ENCODE measurements at places on chromosomes 7 and 10. TPM values are rescaled to one million over a fixed set of nuclear protein-coding genes. Genes with fewer than 3 reads are reported as not detected.
A peak's percentile ranks its signal among the peaks of the same experiment; 100 is the strongest.

The FAM3C gene
- 103 TPM for total RNA-seq

The LRRC17 gene
- total RNA-seq: not detected

The ZNF722 gene
- total RNA-seq: not detected

The DRGX gene
- not detected for total RNA-seq

The ITGB8 gene
- not detected for total RNA-seq

The RNF133 gene
- total RNA-seq: not detected

The UBE2D4 gene
- 15.3 TPM for total RNA-seq

The TRPV5 gene
- not detected for total RNA-seq

The SFRP5 gene
- not detected for total RNA-seq

The AOAH gene
- 12.3 TPM for total RNA-seq

DNA sequence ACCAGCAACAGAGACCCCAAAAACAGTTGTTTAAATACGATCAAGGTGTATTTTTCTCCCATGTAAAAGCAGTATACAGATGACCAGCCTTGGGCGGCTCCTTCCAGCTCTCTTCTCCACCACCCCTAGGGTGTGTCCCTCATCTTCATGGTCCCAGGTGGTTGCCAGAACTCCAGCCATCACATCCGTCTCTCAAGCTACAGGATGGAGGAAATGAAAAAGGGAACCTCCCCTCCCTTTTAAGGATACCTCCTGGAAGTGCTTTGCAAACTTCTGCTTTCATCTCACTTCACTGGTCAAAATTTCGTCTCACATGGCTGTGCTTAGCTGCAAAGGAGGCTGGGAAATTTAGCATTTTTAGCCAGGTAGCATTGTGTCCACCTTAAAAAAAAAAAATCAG lies 59.3 kb downstream of the C10orf105 start:
- no peak for DNase-seq

DNA sequence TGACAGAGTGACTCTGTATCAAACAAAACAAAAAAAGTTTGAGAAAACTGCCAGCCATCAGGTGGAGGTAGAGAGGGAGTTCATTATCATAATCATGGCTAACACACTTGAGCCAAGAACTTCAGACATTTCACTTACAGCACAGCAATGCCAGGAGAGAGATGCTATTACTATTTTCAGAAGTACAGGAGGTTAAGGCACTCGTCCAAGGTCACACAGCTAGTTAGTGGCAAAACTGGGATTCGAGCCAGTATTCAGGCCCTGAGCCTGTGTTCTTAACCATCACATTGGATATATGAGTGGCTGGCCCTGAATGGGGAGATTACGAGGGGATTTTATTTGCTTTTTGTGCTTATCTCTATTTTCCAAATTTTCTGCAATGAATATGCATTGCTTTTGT lies 24.8 kb upstream of the UNC5B start:
- no peak for DNase-seq

DNA sequence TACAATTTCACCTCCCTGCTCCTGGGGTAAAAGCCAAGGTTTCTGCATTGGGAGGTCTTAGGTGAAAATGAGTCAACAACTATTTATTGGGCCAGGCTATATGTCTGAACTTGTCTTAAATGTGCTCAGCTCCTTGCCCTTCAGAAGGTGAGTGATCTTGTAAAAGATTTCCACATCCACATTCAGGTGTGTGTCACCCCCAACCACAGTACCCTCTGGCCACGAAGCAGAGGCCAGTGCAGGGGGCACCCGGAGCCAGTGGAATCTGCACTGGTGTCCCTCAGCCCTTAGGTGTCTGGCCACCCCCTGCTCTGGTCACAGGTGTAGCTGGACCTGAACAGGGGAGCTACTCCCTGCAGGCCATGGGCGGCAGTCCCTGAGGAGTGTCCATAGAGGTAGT lies 198.5 kb downstream of the PAXIP1 start:
- no peak for DNase-seq

GRCh38 chr10:4511509-4511908 lies 314.5 kb upstream of the AKR1E2 start:
- DNase-seq: no peak

DNA sequence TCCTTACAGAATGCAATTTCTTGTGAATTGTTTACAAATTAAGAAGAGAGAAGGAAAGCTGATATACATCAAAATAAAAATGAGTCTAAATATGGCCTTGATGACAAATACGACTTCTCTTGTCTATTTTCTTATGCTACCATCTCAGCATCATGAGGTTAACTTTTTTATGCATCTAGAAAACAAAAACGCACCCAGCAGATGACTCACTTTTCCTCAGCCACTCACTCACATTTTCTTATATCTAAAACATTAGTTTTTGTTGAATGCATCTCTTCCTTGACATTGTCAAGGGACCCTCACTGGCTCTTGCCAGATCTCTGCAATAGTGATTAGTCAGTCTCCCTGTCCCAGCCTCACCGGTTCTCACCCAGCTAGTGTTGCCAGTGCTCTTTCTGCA lies 256.4 kb upstream of the SLC26A5 start:
- DNase-seq: no peak

DNA sequence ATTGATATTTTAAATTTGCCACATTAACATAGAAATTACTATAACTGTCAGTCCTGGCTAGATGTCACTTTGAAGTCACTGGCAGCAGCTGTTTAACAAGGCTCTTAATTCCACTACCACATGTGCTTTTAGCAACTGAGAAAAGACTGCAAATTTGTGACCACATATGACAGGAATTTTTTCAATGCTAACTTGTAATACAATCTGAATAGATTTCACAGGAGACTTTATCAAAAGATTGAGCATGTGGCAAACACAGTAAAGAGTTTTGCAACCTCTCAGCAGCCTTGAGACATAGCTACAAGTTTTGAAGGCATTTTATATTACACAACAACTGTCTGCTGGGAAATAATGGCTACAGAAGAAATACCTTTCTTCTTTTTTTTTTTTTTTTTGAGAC lies 73.0 kb downstream of the MICU1 start:
- no peak for DNase-seq

DNA sequence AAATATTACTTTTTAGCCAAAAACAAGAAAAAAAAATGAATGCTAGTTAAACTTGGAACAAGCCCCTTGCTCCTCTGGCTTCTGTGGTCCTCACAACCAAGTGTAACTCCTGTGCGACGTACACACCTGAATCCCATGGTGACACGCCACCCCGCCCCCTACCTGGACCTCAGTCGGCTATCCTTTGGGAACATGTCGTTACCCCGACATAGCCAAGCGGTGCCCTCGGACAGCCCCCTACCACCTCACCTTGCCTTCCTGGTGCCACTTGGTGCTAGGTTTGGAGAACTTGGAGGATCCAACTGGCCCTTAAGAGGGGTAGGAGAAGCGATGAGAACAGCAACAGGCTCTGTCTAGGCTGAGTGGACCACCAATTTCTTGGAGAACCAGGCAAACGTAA lies 12.0 kb upstream of the SMARCD3 start:
- DNase-seq: no peak

- DNase-seq: no peak
Measured at GRCh38 chr10:6274040-6274439, 71.3 kb downstream of the PFKFB3 start.

- no peak for DNase-seq
Measured at GRCh38 chr10:80709866-80710265, 172.2 kb downstream of the SH2D4B start.

- DNase-seq: no peak
Measured at GRCh38 chr7:28433699-28434219, 21.4 kb downstream of the CREB5 start.

DNA sequence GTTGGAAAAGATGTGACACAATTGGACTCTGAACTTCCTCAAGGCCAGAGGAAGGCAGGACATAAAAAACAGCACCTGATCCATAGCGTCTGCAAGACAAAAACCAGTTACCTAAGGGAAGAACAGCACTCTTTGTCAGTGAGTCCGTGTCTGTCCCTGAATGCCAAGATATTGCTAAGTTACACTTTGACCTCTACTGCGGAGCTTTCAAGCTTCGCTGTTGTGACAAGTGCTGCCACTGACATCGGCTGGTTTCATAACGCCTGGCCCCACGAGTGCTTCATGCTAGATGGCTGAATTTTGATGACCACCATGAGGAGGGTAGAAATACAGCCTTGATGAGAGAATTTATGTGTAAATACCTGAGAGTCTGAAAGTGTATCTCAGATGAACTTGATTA lies 49.7 kb upstream of the JAZF1 start:
- no peak for DNase-seq

DNA sequence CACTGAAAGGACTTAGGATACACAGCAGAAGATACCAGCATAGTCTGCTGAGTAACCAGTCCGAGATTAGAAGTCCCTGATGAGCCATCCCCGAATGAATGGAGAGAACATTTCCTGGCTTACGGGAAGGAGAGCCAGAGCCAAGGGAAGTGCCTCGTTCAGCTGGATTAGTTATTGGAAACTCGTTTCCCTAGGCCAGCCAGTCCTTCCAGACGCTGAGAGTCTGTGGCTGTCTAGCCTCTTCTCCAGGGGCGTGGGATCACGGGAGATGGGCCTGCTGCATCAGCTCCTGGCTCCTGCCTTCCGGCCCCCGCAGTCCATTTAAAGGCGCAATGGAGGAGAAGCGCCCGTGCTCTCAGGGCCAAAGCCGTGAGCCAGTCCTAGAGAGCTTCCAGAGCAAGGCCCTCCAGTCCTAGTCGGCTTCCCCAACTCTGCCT lies 712.8 kb downstream of the PARD3 start:
- DNase-seq: no peak

- DNase-seq: no peak
Measured at GRCh38 chr10:52879091-52879807, 106.7 kb upstream of the MBL2 start.

DNA sequence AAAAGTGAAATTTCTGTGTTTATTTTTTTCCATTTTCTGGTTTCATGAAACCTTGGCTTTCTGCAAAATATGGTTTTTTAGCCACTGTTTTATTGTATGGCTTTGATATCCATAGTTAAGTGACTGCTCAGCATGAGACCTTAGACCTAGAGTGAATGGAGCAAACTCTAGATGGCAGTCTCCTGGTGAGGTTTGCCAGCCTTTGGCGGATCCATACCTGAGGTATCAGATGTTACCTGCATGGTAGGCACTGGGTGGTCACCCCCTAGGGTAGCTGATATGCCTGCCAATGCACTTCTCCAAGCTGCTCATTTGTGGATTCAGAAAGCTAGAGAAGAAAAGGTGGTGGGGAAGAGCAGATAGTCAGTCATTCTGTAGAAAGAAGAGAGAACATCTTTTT lies 17.4 kb upstream of the FZD8 start:
- DNase-seq: no peak

DNA sequence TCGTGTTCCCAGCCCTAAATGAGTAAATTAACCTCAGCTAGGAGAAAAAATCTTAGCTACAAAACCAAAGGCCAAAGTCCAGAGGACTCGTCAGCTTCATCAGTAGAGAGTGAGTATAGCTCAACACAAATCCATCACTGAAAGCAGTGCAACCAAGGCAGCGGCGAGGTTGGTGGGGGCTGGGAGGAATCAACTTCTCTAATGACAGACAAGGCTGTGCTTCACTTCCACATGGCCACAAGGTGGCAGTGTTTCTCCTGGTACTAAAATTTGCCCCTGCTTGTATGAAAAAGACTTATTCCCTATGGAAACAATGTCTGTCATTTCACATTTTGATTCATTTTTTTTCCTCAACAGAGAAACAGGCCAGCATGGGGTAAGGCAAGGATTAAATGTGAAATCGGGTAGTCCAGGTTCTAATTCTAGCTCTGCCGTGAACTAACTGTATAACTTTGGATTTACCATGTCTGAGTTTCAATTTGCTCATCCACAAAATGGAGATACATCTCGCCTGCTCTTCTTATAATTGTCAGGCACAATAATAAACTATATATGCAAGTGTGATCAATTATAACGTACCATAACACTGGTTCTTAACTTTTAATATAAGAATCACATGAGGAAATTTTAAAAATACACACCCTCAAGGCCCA lies 39.3 kb downstream of the FAS start:
- DNase-seq: peak; percentile 50

- no peak for DNase-seq
Measured at GRCh38 chr10:117257721-117258120, 16.8 kb downstream of the SLC18A2 start.

GRCh38 chr7:24920451-24921361 lies 59.3 kb downstream of the OSBPL3 start:
- no peak for DNase-seq

GRCh38 chr7:126535176-126535575 lies 717.6 kb downstream of the GRM8 start:
- no peak for DNase-seq

DNA sequence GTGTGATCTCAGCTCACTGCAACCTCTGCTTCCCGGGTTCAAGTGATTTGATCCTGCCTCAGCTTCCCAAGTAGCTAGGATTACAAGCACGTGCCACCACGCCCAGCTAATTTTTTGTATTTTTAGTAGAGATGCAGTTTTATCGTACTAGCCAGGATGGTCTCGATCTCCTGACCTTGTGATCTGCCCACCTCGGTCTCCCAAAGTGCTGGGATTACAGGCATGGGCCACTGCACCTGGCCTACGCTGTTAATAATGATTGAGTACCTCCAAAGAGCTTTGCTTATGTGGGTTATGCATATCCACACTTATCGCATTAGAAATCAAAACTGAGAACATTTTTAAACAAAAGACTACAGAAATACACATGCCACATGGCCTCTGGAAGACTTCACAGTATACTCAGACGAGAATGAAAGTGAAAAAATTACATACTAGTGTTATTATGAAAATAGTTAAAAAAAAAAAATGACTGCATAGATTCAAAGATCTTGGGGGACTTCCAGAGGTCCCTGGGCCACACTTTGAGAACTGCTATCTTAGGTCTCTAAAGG lies 25.4 kb downstream of the RPP38 start:
- no peak for DNase-seq

GRCh38 chr7:72298912-72299311 lies 113.2 kb downstream of the CALN1 start:
- no peak for DNase-seq

DNA sequence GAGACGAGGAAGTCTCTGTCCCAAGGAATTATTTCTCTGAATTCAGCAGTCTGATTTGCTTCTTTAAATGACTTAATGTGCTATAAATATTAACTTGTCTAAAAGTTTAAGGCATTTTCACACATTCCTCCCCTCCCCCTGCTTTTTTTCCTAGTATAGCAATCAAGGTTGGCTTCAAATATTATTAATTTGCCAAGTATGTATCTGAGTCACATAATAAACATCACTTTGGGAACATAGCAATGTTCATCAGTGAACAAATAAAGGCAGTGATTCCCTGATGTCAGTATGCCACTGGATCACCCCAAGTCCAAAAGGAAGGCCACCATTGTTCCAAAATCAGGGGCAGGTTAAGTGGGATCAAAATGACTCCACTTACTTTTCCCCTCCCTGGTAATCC lies 40.5 kb downstream of the PDE6C start:
- no peak for DNase-seq
